ENCODE measurements at places on chromosomes 2 and 18.

DNA sequence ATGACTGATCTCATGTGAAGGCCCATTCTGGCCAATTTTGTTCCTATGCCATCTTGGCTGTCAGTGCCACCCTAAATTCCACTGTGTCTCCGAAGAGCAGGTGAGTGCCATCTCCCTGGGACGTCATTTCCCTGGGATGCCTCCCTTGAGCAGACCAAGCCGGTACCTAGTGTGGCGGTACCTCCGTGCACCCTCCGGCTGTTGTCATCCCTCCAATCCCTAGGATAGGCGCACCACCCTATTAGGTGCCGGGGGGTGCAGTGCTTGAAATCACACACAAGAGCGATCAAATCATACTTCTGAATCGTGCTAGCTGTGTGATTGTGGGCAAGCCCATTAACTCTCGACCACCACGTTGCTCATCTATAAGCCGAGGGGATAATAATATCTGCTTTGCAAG, 81.8 kb upstream of the GLI2 start:
- DNase-seq = no peak

DNA sequence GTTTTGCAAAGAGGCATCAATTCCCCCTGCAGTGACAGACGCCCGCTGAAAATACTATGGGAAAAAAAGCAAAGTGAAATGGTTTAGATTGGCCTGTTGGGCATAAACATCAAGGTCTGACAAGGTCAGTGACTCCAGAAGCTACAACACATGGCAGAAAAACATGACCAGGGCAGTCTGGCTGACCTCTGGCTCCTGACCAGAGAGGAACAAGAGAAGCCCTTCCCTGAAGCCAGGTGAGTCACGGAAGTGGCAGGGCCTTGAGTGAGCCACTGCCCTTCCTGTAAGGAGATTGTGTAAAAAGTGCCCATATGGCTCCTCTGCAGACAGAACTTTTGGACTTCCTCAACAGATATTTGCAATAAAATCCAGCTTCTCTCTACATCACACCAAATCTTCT, 72.0 kb downstream of the DNER start:
- no peak for DNase-seq

GRCh38 chr2:19754907-19755306, 146.9 kb downstream of the TTC32 start:
- no peak for DNase-seq

DNA sequence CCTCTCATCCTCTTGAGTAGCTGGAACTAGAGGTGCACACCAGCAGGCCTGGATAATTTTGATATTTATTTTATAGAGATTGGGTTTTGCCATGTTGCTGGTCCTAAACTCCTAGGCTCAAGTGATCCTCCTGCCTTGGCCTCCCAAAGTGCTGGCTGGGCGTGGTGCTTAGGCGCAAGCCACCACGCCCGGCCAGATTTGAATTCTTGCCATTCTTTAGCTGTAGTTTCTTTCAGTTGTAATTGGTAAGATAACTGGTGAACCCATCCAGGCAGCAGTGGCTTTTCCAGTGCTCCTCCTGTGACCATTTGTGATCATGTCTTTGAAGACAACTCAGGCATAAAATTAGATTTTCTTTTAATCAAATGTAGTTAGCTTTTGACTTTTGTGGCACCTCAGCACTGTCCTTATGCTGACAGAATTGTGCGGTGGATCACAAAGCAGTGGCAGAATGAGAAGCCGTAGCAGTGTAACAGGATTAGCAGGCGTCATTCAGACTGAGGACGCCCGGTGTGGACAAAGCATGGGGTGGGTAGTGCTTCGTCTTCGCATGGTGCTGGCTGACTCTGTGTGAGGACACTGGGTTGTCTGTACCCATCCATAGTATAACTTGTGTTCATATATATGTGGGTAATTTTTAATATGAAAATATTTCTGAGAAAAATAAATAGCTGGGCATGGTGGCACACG, 30.0 kb upstream of the TOGARAM2 start:
- DNase-seq = no peak

DNA sequence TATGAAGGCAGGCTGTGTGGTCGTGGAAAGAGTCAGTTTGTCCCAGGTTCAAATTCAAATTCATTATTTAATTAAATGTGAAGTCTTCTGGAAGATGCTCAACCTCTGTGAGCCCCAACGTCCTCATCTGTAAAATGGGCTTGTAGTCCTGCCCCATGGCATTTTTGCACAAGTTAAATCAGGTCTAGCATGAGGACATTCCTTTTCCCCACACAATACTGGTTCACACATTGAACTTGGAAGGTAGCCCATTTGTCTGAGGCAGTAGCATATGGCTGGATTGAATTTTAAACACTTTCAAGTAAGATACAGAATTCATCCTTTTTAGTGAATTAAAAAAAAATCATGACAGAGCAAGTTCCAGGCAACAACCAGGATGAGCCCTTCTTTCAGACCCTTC, 665.4 kb upstream of the HS6ST1 start:
- DNase-seq = no peak

GRCh38 chr2:233336541-233336940, 17.8 kb upstream of the DGKD start:
- no peak for DNase-seq

- DNase-seq = no peak
Observed at GRCh38 chr2:5798084-5798483, 105.9 kb downstream of the SOX11 start.

DNA sequence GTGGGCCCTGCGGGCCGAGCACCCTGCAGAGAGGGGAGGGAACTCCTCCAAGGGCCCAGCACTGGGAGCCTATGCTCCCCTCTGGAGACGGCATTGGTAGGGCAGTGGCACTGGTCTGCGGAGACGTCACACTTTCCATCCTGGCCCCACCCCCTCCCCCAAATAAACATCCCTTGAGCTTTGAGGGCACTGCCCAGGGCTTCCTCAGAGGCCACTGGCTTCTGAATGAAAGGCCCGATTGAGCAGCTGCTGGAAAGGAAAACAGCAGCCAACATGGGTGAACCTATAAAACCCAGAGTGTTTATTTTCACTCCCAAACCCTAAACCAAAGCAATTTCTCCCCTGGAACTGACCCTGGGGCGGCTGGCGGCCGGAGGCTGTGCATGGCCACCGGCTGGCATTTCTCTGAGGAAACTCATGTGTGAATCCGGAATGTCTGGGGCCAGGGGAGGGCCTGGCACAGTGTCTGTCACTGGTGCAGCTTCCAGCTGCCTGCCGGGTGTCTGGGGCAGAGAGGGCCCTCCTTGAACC, 138.9 kb downstream of the DYSF start:
- no peak for DNase-seq

- DNase-seq = peak; percentile 70
Observed at GRCh38 chr2:71548646-71549425, 95.5 kb downstream of the DYSF start.

GRCh38 chr2:17780546-17780945, 26.6 kb downstream of the GEN1 start:
- DNase-seq = no peak

GRCh38 chr2:217835931-217836891, 166.6 kb downstream of the TNS1 start:
- peak; percentile 58 for DNase-seq

- DNase-seq = peak; percentile 50
Observed at GRCh38 chr2:121722479-121722878, 14.2 kb downstream of the NIFK start.

GRCh38 chr18:58045242-58046092, 1.4 kb downstream of the NEDD4L start:
- DNase-seq = peak; percentile 16

GRCh38 chr18:14962626-14963025, 214.7 kb downstream of the ANKRD30B start:
- DNase-seq = no peak

DNA sequence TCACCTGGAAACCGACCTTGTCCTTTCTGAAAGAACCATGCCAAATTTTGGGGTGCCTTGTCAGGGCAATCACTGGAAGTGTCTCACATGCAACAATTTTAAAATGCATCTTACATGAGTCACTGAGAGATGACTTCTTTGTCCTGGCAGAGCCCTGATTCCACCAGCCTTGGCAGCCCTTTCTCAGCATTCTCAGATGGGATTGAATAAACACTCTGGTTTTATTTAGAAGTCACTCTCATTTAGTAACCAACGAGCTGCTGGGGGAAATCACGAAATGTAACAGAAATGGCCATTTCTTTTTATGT, 3.8 kb upstream of the ATP8B1 start:
- no peak for DNase-seq

DNA sequence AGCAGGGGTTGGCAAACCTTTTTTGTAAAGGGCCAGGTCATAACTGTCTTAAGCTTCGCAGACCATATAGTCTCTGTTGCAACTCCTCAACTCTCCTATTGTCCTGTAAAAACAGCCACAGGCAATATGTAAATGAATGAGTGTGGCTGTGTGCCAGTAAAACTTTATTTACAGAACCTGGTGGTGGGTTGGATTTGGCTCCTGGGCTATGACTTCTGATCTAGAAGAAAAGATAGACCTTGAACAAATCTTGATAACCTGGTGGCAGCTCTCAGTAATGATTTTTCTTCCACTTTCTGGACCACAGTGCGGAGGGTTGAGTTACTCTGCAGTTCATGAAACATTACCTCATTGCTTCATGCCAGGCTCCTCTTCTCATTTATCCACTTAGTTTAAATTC, 139.3 kb downstream of the MYCN start:
- DNase-seq = no peak

DNA sequence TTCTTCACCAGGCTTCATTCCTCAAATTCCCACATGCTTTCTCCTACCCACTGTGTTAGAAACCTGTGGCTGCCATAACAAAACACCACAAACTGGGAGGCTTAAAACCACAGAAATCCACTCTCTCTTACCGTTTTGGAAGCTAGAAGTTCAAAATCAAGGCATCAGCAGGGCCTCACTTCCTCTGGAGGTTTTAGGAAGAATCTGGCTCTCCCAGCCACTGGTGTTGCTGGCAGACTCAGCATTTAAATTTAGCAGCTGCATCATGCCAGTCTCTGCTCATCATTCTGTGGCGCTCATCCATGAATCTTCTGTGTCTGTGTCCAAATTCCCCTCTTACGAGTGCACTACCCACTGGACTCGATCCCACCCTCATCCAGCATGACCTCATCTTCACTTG, 248.5 kb downstream of the ZNF516 start:
- DNase-seq = no peak

DNA sequence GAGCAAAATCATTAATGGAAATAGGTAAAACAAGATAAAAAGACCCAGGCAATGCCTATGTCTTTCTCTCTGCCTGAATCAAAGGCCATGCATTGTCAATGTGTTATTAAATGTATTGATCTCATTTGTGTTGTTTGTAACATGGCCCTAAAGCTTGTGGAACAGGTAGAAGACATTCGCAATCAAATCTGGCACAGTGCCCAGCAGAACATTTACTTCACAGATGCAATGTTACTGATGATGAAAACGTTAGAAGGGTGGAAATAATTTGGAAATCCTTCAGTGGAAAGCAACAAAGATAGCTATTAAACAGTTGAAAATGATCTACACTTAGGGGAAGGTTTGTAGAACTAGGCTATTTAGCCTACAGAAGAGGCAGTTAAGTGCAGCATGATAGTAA, 368.2 kb downstream of the EPHA4 start:
- no peak for DNase-seq

- DNase-seq = no peak
Observed at GRCh38 chr2:77977471-77978063, 455.4 kb upstream of the LRRTM4 start.

DNA sequence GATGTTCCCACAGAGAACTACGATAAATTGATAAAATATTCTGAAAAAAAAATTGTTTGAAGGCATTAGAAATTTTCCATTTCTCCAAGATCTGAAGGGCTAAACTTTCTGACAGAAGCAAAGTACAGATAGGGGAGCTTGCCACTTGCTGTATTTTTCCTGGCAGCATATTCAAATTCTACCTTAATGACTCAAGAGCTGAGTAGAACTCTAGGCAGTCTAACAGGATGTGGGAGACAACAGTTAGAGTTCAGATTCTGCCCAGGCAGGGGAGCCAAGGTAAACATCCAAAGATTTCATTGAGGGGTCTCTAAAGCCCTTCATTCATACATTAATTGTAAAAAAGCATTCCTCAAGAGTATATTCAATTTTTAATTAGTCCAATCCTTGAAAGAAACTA, 46.0 kb upstream of the RIT2 start:
- DNase-seq = no peak

DNA sequence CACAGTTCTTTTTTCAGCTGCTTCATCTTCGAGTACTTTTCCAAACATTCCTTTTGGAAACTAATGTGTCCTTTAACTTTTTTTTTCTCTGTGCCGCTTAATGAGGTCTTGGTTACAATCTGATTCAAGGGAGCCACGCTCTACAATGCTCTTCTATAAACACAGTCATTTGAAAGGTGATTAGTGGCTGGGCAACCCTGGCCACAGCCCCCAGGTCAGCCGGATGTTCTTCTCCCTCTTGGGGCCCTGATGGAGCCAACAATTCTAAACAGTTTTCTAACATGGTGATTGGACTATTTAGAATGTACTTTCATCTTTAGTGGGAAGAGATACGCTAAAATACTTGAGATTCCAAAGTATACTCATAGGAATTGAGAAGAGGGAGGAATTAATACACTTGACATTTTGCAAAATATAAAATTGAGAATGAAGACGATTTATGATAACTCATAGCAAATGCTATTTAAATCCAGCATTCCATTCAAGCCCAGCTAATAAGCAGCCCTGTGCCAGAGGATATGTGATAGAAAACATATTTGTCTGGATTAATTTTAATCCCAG, 83.7 kb upstream of the MBOAT2 start:
- DNase-seq = no peak

- DNase-seq = no peak
Observed at GRCh38 chr2:20556756-20557155, 94.1 kb downstream of the HS1BP3 start.

Measured in suppressor macrophage (primary cell).